ENCODE measurements at places on chromosomes 6 and 20. TPM values are rescaled to one million over a fixed set of nuclear protein-coding genes. Genes with fewer than 3 reads are reported as not detected.

DNA sequence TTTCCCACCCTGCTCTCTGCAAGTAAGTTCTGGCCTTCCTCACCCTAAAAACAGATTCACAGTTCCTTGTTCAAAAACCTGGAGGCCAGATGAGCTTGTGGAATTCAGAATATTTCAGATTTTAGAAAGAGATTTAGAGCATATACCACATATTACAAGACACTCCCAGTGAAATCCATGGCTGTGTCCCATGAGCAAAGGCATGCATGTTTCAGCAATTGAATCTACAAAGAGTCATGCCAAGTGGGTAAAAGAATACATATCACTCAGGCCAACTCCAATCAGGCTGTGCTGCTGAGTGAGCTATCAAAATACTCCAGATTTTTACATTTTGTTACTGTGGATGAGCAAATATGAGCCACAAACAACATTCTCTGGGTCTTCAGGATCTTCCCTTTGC is 10.2 kb upstream of the NEDD9 start:
- DNase-seq, result no peak

- no peak for DNase-seq
These were observed 9.4 kb downstream of the OR12D1 start for GRCh38 chr6:29424168-29424567.

RAB44 gene
- under 0.01 TPM for total RNA-seq

DYNLT2 gene
- 1.8 TPM for total RNA-seq

MCHR2 gene
- not detected for total RNA-seq

DNA sequence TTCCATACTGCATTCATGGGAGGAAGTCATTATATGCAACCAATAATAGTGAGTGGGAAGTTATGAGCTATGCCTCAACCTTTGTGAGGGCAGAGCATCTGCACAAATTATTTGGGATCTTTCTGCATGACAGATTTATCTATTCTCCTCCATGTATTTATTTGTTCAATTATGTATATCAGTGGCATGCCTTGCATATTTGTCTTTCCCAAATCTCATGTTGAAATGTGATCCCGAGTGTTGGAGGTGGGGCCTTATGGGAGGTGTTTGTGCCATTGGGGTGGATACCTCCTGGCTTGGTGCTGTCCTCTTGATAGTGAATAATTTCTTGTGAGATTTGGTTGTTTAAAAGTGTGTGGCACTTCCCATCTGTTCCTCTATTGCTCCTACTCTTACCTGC is 1246.0 kb upstream of the CITED2 start:
- no peak for DNase-seq

GRCh38 chr6:169074526-169074925 is 179.1 kb downstream of the THBS2 start:
- no peak for DNase-seq

CEP250 gene
- 18.4 TPM for total RNA-seq

DNA sequence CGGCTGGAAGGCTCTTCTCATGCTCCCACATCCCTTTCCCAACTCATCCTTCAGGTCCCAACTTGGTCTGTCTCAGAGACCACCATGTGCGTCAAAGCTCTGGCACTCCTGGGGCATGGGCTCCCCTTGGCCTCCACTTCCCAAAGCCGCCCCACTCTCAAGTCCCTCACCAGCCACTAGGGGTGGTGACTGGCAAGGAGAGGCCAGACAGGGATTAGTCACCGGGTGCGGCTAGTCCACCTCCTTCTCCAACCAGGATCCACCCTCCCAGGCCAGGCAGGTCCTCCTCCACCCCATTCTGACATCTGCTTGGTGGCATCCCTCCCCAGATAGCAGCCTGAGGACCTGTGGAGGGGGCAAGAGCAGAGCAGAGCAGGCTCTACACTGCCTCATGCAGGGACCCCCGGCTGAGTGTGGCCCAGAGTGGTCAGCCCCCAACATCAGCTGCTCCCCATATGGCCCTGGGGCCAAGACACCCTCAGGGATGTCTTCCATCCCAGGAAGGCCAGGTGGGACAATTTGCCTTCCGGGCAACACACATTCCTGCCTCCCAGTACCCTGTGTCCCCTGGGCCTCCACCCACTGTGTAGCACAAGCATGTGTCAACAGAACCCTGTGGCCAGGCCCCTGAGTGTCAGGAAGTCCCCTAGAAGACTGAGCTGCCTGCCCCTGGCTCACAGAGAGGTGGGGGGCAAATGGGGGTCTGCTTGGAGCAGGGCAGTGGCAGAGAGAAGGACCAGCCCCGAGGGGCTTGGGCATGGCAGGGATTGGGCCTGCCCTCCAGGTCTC is 29.2 kb downstream of the YTHDF1 start:
- peak; percentile 39 for DNase-seq

DNA sequence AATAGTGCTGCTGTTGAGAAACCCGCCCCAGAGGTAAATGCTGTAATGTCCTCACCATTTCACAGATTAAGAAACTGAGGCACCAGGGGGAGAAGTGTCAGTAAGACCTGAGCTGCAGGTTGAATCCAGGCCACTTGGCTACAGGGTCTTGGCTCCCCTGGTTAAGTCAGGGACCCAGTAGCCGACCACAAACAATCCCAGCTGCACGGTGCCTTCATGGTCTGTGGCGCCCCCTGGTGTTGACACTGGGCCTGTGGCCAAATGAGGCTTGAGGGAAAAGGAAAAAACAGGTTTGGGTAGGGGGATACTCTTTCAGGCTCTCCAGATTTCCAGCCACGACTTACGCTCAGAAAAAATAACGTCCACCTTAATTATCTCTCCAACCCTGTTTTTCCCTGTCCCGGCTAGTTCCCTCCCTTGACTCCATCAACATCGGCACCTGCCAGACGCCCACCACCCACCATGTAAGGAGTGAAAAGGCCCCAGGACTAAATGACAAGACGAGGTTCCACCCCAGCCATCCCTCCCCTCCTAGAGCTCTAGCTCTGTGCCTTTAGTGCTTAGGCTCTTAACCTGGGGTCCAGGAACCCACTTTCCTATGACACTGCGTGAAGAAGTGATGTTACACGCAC is 47.7 kb upstream of the POLR1H start:
- no peak for DNase-seq

DNA sequence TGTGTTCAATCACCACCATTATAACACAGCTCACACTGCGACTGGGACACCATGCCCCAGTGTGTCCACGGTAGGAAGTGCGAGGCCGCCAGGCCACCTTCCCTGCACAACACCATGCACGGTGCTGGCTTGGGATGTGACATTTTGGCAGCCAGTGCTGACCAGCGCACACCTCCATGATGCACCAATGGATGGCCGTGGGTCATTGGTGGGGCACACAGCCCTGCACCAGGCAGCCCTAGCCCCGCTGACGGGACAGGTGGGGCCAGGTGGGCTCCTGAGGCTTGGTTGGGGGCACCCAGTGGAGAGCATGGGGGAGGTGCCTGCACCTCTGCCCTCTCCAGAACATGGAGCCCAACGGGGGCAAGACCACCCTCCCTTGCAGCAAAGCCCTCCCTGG is 18.2 kb upstream of the FRMD1 start:
- no peak for DNase-seq

- no peak for DNase-seq
These were observed 50.4 kb downstream of the BLOC1S5 start for GRCh38 chr6:8013763-8014162.

GRCh38 chr6:166850677-166851076 is 105.7 kb downstream of the RNASET2 start:
- no peak for DNase-seq

ZNF76 gene
- total RNA-seq, result 9.1 TPM

DNA sequence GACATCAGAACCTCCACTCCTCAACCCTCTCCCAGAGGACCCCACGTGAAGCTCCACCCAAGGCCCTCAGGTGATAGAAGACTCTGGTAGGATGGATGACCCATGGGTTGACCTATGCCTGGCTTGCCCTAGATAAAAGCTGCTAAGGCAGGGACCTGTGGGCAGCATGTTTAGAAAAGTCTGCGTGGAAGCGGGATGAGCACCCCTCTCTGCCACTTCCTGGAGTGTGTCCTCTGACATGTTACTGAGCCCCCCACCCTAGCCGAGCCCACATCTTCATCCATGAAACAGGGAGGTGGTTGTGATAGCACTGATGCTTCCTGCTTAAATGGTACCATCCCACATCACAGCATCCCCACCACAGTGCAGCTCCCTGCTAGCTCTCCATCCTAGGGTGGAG is 21.8 kb downstream of the MOCS1 start:
- DNase-seq, result no peak

DNA sequence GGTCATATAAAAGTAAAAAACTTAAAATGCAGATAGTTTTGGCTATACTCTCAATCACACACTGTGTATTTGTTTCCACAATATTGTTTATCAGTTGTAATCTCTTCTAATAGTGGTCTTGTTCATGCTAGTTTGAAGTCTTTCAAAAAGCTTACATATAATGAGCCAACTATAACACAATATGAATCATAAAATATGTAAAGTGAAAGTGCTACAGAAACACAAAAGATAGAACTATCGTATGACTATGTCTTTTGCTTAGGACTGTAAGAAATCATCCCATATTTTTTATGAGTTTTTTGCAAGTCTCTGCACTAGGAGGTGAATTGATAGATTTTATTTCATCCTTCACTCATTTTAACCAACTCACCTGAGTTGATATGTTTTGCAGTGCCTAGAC is 136.0 kb downstream of the MMUT start:
- no peak for DNase-seq

MACROD2 gene
- 0.51 TPM for total RNA-seq

DNA sequence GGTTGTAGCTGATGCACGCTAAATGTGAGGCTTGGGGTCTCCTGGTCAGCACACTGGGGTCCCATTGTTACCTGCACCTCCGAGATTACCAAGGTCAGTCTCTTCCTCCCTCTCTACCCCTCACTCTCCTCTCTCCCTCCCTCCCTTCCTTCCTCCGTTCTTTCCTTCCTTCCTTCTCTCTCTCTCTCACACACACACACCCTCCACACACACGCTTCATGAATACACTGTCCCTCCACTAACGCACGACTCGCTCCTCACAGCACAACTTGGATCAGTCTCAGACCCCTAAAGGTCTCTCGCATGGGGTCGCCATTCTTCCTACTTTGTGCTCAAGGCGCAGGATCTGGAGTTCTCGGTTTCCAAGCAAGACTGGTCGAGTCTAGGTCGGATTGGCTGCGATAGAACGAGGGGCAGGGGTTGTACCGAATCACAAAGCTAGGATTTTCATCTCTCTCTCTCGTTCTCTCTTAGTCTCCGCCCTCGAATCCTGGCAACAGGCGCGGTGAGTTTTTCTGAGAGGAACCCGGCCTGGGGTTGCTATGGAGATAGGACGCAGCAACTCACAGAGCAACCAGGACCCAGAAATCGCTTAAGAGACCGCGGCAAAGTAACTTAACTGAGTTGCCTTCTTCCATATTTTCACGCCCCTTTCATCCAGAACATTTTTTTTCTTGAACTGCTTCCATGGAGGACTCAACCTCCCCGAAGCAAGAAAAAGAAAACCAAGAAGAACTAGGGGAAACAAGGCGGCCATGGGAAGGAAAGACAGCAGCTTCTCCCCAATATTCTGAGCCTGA is at the start of gene RSPH4A:
RSPH4A (plus strand) TSS at position 543 of the 800 bp plus-strand sequence; CDS start at position 688, 145 bp downstream.
- DNase-seq, result peak; percentile 93

GRCh38 chr6:142914369-142914768 is 30.6 kb downstream of the HIVEP2 start:
- no peak for DNase-seq

DNA sequence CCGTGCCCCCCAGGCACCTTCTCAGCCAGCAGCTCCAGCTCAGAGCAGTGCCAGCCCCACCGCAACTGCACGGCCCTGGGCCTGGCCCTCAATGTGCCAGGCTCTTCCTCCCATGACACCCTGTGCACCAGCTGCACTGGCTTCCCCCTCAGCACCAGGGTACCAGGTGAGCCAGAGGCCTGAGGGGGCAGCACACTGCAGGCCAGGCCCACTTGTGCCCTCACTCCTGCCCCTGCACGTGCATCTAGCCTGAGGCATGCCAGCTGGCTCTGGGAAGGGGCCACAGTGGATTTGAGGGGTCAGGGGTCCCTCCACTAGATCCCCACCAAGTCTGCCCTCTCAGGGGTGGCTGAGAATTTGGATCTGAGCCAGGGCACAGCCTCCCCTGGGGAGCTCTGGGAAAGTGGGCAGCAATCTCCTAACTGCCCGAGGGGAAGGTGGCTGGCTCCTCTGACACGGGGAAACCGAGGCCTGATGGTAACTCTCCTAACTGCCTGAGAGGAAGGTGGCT is 960 bp downstream of the TNFRSF6B start:
- peak; percentile 53 for DNase-seq

- no peak for DNase-seq
These were observed 236.6 kb downstream of the SLC24A3 start for GRCh38 chr20:19449051-19449450.

GRCh38 chr6:112016320-112016719 is 37.6 kb upstream of the CCN6 start:
- DNase-seq, result peak; percentile 83

GRCh38 chr6:16258709-16259075 is 20.3 kb downstream of the GMPR start:
- no peak for DNase-seq

DNA sequence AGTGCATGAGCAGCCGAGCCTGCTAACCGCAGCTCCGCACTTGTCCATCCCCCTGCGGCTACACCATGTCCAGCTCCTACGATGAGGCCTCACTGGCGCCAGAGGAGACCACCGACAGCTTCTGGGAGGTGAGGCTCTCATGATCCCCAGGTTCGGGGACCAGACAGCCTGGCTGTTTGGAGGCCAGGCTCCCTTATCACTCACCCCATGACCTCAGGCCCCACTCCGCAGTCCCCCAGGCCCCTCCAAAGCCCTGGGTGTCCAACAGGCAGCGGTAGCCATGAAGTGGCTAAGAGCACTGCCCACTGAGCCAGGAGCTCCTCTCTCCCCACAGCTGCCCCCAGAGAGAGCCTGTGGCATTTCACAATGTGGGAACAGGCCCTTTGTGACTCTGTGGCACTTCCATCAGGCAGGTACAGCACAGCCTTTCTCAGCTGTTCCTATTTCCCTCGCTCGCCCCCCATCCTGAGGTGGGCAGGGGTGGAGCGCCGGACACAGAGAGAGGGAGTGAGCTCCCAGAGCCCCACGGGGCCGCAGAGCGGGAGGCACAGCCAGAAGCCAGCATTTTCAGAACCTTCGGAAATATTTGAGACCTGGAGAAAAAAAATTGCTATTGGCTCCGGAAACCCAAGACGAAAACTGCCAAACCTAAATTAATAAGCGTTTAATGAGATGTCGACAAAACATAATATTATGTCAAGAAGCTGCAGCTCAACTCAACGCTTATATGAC is 29.7 kb downstream of the SPDEF start:
- DNase-seq, result no peak

- no peak for DNase-seq
These were observed 167.9 kb upstream of the JARID2 start for GRCh38 chr6:15077961-15078360.
